ENCODE measurements at places on chromosomes 12 and 14.

GRCh38 chr14:21748869-21749303 lies 75.3 kb upstream of the OR4E1 start:
- DNase-seq: peak; percentile 59

GRCh38 chr14:80522936-80523335 lies 311.6 kb upstream of the DIO2 start:
- peak; percentile 10 for DNase-seq

- DNase-seq: peak; percentile 83
Measured at GRCh38 chr12:67434671-67435370, 165.7 kb downstream of the CAND1 start.

DNA sequence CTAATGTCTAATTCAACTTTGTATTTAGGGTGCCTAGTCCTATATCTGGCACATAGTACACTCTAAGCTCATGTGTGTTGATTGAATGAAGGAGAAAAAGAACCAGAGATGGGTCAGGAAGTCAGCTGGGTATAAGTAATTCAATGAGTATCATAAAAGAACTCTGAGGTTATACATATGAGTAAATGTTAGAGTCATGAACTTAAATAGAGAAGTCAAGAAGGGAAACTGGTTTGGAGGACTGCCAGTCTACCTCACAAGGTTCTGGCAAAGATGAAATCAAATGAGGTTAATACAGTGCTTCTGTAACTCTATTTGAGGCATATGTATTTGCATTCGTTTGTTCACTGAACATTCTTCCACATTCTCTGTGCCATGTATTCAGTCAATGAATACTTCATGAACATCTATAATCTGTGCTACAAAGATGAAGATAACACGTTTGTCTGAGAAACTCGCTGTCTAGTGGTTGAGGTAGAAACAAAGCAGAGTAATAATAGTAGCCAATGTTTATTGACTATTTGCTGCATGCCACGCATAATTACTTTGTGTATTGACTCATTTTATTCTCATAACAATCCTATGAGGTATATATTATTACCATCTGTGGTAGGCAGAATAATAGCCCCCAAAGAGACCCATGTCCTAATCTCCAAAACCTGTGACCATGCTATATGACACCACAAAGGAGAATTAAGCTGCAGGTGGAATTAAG lies 88.9 kb downstream of the PTGER2 start:
- peak; percentile 35 for DNase-seq

GRCh38 chr14:95265106-95266094 lies 54.3 kb downstream of the CLMN start:
- DNase-seq: peak; percentile 90

GRCh38 chr12:12608557-12608957 lies 3.1 kb upstream of the CREBL2 start:
- no peak for DNase-seq

Data from cardiac fibroblast (primary cell).